ENCODE measurements at places on chromosomes 1 and 21.

DNA sequence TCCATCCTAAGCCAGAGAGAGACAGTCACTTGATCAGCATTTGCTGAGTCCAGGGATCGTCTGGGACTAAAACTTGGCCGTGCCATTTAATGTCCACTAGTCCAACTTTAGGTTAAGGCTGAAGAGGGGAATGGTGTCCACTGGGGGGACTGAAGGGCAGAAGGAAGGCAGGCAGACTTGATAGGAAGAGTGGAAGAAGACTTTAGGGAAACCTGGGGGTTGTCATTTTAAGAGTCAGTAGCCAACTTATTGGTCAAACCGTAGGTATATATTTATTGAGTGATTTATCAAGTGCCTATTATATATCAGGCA lies 1.3 kb upstream of the LMOD1 start:
- no peak for DNase-seq

DNA sequence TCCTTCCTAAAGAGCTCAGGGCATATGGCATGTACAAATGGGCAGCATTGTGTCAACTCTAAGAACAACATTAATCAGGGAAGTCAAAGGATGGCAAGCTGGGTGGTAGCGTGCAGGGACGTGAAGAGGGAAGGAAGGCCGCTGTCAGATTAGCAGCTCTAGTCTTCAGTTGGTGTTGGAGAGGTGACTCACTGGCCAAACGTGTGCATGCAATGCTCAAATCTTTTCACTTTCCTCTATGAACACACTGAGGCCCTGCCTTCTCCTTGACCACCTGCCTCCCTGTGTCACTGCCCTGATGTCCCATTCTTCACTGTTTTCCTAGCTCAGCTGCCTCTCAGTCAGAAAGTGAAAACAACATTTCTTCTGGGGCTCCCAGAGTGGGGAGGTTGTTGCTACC lies 5.9 kb upstream of the PIGR start:
- no peak for DNase-seq

GRCh38 chr1:45508295-45509151 lies 8.4 kb downstream of the MMACHC start:
- no peak for DNase-seq

DNA sequence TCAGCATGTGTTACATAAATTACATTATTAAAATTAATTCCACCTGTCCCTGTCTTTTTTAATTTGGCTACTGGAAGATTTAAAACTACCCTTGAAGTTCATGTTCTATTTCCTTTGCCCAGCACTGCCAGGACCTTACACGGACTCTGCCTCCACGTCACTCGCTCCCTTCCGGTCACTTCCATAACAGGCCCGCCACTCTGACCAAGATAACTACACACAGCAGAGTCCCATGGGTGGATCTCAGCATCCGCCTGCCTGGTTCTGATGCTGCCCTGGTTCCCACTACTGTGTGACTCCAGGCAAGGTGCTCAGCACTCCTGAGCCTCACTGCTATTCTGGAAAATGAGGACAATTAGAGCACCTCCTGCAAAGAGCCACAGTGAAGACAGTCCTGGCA lies 153.3 kb upstream of the ERG start:
- DNase-seq = no peak

- DNase-seq = no peak
Observed at GRCh38 chr1:91731815-91732214, 154.1 kb downstream of the TGFBR3 start.

DNA sequence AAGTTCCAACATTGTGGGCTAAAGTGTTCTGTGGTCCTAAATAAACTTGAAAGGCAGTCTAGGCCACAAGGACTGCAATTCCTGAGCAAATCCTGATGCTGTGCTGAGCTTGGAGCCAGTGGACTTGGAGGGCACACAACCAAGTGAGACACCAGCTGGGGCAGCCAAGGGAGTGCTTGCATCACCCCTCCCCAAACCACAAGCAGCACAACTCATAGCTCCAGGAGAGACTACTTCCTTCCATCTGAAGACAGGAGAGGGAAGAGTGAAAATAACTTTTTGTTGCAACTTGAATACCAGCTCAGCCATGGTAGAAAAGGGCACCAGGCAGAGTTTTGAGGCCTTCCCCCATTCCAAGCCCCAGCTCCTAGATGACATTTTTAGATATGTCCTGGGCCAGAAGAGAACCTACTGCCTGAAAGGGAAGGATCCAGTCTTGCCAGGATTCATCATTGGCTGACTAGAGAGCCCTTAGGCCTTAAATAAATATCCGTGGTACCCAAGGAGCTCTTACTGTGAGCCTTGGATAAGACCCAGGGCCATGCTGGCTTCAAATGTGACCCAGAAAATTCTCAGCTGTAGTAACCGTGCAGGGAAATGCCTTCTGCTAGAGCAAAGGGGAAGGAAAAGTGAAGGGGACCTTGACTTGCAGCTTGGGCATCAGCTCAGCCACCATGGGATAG lies 35.4 kb upstream of the LRRC8B start:
- no peak for DNase-seq

- DNase-seq = no peak
Observed at GRCh38 chr1:66182026-66182425, 351.9 kb upstream of the SGIP1 start.

DNA sequence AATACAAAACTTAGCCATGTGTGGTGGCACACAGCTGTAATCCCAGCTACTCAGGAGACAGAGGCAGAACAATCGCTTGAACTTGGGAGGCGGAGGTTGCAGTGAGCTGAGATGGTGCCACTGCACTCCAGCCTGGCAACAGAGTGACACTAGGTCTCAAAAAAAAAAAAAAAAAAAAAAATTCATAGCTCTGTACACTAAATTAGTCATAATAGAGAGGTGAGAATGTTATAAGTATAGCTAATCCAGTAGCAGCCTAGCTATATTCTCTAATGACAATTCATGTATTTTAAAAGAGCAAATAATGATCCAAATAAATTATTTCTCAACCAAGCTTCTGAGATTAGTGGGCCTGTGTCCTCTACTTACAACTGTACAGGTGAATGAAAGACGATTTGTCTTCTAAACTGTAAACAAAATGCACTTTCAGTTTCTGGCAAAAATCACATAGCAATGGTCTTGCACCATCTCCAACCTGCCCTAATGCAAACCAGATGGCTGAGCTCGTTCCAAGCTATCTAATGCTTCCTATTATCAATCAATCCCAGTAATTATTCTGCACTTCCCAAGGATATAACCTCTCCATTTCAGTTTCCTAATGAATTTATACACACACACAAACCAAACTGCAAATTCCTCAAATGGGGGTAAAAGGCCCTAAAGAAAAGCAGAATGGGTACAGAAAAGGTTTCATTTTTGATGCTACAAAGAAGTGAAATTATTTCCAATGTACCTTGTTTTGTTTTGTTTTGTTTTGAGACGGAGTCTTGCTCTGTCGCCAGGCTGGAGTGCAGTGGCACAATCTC lies 56.5 kb downstream of the GATAD2B start:
- no peak for DNase-seq

Data from stimulated activated CD4-positive, alpha-beta T cell treated with anti-CD3 and anti-CD28 coated beads, TNF-alpha, amount 100 ng/mL, for 48 hours (primary cell).